ENCODE measurements at places on chromosomes 1 and 21.
A peak's percentile ranks its signal among the peaks of the same experiment; 100 is the strongest.

DNA sequence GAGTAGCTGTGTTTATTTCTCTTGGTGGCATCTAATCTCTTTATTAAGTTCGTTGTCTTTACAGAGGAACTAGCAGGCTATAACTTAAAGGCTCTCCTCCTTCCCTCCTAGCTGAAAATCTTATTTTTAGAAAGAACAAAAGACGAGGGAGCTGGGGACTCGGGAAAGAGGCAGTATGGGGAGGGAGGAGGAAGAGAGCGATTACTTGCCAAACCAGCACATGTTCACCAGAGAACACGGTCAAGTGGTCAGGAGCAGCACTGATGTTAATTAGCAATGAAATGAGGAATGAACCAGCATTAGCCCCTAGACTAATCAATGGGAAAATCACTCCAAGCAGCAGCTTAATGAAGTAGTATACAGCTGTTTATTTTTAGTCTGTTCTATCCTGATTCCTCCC is 171.3 kb upstream of the ESRRG start:
- H3K27me3 ChIP-seq = no peaks in the 10 kb centered on the region
- H3K4me3 ChIP-seq = no peak overlapping the region
- peaks cover 9% of the 10 kb centered on the region for H3K4me1 ChIP-seq
- no peaks in the 10 kb centered on the region for H3K36me3 ChIP-seq

DNA sequence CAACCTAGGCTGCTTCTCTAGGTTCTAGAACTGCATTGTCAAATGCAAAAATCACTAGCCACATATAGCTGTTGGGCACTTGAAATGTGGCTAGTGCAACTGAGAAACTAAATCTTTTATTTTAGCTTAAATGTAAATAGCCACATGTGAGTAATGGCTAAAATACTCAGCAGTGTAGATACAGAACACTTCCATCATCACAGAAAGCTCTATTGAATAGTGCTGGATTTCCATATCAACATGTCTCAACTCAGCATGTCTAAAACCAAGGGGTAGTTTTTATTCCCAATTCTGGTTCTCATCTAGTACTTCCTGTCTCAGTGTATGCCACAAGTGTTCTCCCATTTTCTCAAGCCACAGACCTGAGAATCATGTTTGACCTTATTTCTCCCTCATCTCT is 7.5 kb upstream of the TP53BP2 start:
- H3K27me3 ChIP-seq = no peaks in the 10 kb centered on the region
- H3K36me3 ChIP-seq = no peaks in the 10 kb centered on the region
- DNase-seq = no peak
- no peak overlapping the region for H3K4me3 ChIP-seq
- peaks cover 7% of the 10 kb centered on the region for H3K4me1 ChIP-seq
- no peak overlapping the region for H3K27ac ChIP-seq

GRCh38 chr1:64545118-64545843 is 75.4 kb downstream of the CACHD1 start:
- no peaks in the 10 kb centered on the region for H3K4me1 ChIP-seq
- H3K4me3 ChIP-seq = no peak overlapping the region
- no peak for DNase-seq
- no peak overlapping the region for H3K27ac ChIP-seq
- no peaks in the 10 kb centered on the region for H3K36me3 ChIP-seq

DNA sequence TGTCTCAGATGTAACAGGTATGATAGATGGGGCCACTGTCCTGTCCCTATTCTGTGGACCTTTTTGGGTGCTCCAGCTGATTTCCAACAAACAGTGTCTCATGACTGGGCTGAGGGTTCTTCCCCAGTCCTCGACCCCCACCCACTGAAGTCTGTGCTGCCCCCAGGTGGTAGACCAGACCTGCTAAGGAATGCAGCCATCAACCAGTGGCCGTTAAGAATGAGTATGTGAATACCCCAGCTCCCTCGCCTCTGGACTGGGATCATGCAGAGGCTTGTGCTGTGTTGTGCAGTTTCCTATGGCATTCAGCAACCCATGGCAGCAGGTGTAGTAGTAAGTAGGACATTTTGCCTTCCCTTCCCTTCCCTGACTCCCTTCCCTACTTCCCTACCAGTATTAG is 183.1 kb upstream of the KAZN start:
- no peak overlapping the region for H3K27ac ChIP-seq
- no peaks in the 10 kb centered on the region for H3K4me1 ChIP-seq
- no peaks in the 10 kb centered on the region for H3K27me3 ChIP-seq
- H3K36me3 ChIP-seq = no peaks in the 10 kb centered on the region

DNA sequence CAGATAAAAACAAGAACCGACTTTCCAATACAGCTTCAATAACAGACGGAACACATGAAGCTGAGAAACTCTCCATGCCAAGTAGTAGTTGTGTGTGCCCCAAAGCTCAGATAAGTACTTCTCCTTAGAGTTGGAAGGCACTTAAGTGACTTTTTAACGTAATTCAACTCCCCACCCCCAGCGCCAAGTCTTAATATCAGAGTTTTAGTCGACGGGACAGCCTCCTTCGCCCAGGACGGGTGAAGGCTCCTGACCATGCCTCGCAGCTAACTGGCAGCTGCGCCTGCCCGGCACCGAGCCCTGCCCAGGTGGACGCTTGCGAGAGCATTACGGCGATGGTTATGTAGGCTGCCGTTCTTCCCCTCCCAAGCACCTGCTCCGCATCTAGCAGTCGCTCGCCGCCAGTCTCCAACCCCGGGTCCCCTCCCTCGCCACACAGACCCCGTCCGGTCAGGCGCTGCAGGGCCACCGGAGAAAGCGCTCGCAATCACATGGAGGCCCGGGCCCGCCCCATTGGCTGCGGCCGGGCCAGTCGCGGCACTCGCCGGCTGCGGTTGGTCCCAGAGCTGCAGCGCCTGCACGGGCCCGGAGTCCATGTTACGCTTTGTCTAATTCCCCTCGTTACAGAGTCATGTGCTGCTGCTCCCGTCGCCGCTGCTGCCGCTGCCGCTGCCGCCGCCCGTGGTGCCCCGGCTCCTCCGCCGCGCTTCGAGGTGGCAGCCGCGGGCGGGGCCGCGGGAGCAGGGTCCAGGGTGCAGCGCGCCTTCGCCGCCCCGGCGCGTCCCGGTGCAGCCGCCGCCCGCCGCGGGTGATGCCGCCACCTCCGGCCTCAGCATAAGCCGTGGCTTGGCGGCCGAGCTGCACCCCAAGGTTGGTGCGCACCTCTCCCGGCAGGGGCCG is at the start of gene LRRC8D:
Gene LRRC8D, plus strand, starts transcription at position 611 of the 900 bp plus-strand sequence. CDS start 112,037 bp downstream, outside the sequence.
- H3K27me3 ChIP-seq = peaks cover under 1% of the 10 kb centered on the region
- H3K4me3 ChIP-seq = peak within 1 kb of the TSS; percentile 98
- peaks cover 42% of the 10 kb centered on the region for H3K4me1 ChIP-seq
- peak; percentile 85 for DNase-seq
- H3K27ac ChIP-seq = peak within 1 kb of the TSS; percentile 57
- peaks cover 24% of the 10 kb centered on the region for H3K36me3 ChIP-seq

- DNase-seq = no peak
- H3K27ac ChIP-seq = no peak overlapping the region
- no peaks in the 10 kb centered on the region for H3K36me3 ChIP-seq
- peaks cover 33% of the 10 kb centered on the region for H3K27me3 ChIP-seq
- H3K4me1 ChIP-seq = no peaks in the 10 kb centered on the region
These were observed 76.4 kb upstream of the ZBTB18 start for GRCh38 chr1:243974451-243975292.

- no peak overlapping the region for H3K27ac ChIP-seq
- no peaks in the 10 kb centered on the region for H3K27me3 ChIP-seq
These were observed 30.9 kb downstream of the GPR137B start for GRCh38 chr1:236173174-236173767.

Data from Calu3 (cell line).